A549 treated with AZD2906 at 1 μM for 4 hours (cell line): ENCODE measurements at places on chromosomes 1 and 21. TPM values are rescaled to one million over a fixed set of nuclear protein-coding genes. Genes with fewer than 3 reads are reported as not detected.

The CFAP107 gene
- total RNA-seq = not detected in 5 replicates

The TCHHL1 gene
- total RNA-seq = not detected in 5 replicates

The RAB25 gene
- 0.21 TPM in 1 of 5 replicates, not detected in the others for total RNA-seq

The OLIG1 gene
- total RNA-seq = not detected in 5 replicates

The CNN3 gene
- total RNA-seq = 50.2 to 61.8 TPM (median 51.9 TPM) in 5 replicates

The S100A9 gene
- total RNA-seq = 0.45 to 0.90 TPM (median 0.59 TPM) in 5 replicates

The ENO1 gene
- total RNA-seq = 2,720 to 3,112 TPM (median 2,797 TPM) in 5 replicates

The BLZF1 gene
- total RNA-seq = 12.5 to 19.3 TPM (median 13.4 TPM) in 5 replicates

The TSSK3 gene
- 0.29 TPM in 1 of 5 replicates, not detected in the others for total RNA-seq

The REN gene
- total RNA-seq = not detected in 5 replicates

The LRRC71 gene
- total RNA-seq = 0.06 to 0.19 TPM (median 0.15 TPM) in 5 replicates

The S100A7 gene
- not detected in 5 replicates for total RNA-seq

The TRNP1 gene
- 189 to 300 TPM (median 281 TPM) in 5 replicates for total RNA-seq

The BARHL2 gene
- total RNA-seq = not detected in 5 replicates

The ATAD3C gene
- total RNA-seq = not detected in 5 replicates

The OR6P1 gene
- total RNA-seq = not detected in 5 replicates

The TRABD2B gene
- total RNA-seq = 2.5 to 4.5 TPM (median 4.0 TPM) in 5 replicates

The ST6GALNAC5 gene
- total RNA-seq = 0.09 to 0.22 TPM (median 0.11 TPM) in 5 replicates

The OR2L2 gene
- total RNA-seq = not detected in 5 replicates

The CD244 gene
- not detected in 5 replicates for total RNA-seq

The BGLAP gene
- total RNA-seq = 0.15 to 0.37 TPM (median 0.32 TPM) in 5 replicates

The LPAR3 gene
- total RNA-seq = 0.20 to 0.40 TPM (median 0.34 TPM) in 5 replicates

The NEXN gene
- 5.6 to 11.2 TPM (median 6.7 TPM) in 5 replicates for total RNA-seq

The APH1A gene
- 137 to 147 TPM (median 146 TPM) in 5 replicates for total RNA-seq

The CA6 gene
- total RNA-seq = not detected in 5 replicates

The CFAP57 gene
- 0.20 to 0.53 TPM (median 0.38 TPM) in 5 replicates for total RNA-seq

The IGSF21 gene
- total RNA-seq = not detected in 5 replicates

The LCE2A gene
- not detected in 5 replicates for total RNA-seq

The MROH9 gene
- total RNA-seq = not detected in 5 replicates

The RGS7 gene
- total RNA-seq = 0.02 to 0.03 TPM (median 0.02 TPM) in 3 of 5 replicates, not detected in the others

The FCER1A gene
- total RNA-seq = not detected in 5 replicates

The CACNA1S gene
- 0.01 TPM in 2 of 5 replicates, not detected in the others for total RNA-seq

The TMEM9 gene
- 81.1 to 84.2 TPM (median 83.4 TPM) in 5 replicates for total RNA-seq

The TMEM81 gene
- total RNA-seq = 1.3 to 2.3 TPM (median 2.0 TPM) in 5 replicates

The CD58 gene
- total RNA-seq = 18.7 to 22.5 TPM (median 21.4 TPM) in 5 replicates

The OR10Z1 gene
- total RNA-seq = not detected in 5 replicates

The ACTL8 gene
- total RNA-seq = 1.4 to 1.8 TPM (median 1.7 TPM) in 5 replicates

The SLC5A3 gene
- 2.2 to 3.2 TPM (median 2.6 TPM) in 5 replicates for total RNA-seq

The ADGRB2 gene
- total RNA-seq = 4.0 to 5.1 TPM (median 4.6 TPM) in 5 replicates

The ADAMTS1 gene
- 0.04 to 0.10 TPM (median 0.07 TPM) in 5 replicates for total RNA-seq
